ENCODE measurements at places on chromosomes 16 and 17.

DNA sequence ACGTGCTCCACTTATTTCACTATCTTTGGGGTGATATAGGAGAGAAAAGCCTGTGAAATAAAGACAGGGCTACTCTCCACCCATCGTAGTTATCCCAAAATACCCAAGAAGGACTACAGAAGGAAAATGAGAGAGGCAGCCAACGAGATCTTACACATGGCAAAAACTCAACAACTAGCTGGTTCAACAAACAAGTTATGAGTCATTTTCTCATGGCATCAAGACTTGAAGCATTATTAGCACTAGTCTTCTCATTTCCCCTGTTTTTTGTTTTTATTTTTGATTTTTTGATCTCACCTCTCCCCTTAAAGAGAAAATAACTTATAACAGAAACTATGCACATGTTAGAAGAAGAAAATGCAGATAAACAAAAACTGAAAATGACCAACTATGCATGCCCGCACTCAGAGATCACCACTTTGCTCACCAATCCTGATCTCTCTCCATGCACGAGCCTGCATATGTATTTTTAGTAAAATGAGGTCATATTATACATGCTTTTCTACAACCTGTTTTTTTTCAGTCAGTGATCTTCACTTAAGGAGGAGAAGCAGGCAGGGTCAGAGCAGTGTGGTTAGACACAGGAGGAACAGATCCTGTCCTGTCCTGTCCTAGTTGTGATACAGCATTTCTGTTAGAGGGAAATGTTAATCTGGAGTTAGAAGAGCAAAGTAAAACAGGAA is 22.8 kb downstream of the FAM117A start:
- peak; percentile 62 for DNase-seq

DNA sequence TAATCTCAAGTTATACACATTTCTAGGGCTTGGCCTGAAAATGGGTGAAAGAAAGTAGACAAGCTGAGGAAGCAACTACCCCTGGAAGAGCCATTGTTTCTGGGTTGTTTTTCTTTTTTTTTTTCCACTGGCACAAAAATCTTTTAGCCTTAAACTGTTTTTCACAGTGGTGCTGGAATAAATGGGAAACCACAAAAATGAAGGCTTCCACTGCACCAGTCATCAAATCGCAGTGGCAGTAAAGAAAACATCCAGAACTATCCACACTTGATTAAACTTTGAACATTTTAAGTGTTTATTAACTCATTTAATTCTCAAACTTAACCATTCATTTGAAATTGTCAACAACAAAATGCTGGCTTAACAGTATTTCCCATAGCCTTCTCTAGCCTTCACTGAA is 14.3 kb downstream of the CMTM4 start:
- peak; percentile 51 for DNase-seq

DNA sequence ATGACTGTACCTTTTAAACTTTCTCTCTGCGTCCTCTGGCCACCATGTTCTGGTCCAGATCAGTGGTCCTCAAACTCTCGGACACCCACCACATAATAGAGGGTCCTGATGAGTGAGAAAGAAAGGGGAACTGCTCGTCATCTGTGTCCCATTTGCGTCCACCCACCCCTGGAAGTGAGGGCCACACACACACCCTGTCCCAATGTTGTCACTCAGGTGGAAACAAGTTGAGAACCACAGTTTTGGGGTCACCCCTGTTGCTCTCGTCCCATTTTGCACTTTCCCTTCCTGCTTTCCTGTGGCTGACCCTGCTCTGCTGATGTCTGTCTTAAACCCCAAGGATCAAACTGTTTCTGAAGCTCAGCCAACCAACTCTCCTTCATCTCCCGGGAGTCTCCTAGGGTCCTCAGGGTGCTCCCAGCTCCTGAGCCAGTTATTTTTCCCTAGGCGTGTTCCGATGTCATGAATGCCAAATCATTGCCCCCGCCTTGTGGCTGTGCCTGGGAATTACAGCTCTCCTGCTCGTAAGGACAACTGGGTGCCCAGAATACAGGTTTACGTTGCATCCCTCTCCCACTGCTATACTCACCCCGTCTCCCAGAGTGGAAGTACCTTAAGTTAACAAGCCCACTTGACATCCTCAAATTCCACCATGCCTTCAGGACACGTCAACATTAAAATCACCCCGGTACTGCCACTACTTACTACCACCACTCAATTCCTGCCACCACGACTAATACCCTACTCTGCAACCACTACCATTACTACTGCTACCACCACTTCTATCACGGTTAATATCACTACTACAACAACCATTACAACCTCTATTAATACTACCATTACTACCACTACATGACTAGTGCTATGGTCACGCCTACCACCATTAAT is 26.0 kb upstream of the HNF1B start:
- DNase-seq: peak; percentile 74

- DNase-seq: no peak
These were observed 97.6 kb upstream of the FAM20A start for GRCh38 chr17:68698746-68699145.

- DNase-seq: no peak
These were observed 25.5 kb upstream of the ZNF750 start for GRCh38 chr17:82865274-82865673.

- peak; percentile 44 for DNase-seq
These were observed 18.9 kb downstream of the MYBBP1A start for GRCh38 chr17:4536259-4536741.

DNA sequence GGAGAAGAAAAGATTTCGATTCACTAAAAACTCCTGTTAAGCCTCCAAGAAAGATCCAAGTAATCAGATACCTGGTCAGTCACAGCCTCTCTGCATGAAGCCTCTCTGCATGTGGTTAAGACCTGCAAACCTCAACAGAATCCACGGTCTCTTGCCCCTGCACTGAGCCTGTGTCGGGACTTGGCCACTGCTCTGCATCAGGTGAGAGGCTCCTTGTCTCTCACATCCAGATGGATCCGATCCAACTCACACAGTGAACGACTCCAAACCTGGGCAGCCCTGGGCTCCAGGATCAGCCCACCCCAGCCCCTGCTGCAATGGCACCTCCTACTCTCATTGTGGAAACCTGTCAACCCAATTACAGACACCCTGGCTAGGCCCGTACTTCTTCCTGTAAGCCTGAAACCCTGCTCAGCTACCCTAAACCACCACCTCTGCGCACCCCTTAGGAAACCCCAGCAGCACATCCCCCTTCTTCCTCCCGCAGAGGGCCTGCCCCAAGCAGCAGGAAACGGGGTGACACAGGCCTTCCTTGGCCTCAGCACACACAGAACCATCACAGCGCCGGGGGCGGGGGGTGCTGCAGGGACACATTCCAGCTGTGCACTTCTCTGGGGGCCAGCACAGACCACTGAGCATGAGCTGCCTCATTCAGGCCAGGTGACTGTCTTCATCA is 129.5 kb downstream of the ANKRD11 start:
- DNase-seq: no peak
